ENCODE measurements at places on chromosomes 11 and 22.

GRCh38 chr11:47510209-47510608 lies 42.7 kb downstream of the CELF1 start:
- DNase-seq: peak; percentile 86

- DNase-seq: no peak
Observed at GRCh38 chr11:117092951-117093590, 5.2 kb downstream of the SIK3 start.

GRCh38 chr11:118223570-118223969 lies 1.2 kb downstream of the JAML start:
- DNase-seq: no peak

- no peak for DNase-seq
Observed at GRCh38 chr22:36235585-36235984, 3.7 kb downstream of the APOL2 start.

DNA sequence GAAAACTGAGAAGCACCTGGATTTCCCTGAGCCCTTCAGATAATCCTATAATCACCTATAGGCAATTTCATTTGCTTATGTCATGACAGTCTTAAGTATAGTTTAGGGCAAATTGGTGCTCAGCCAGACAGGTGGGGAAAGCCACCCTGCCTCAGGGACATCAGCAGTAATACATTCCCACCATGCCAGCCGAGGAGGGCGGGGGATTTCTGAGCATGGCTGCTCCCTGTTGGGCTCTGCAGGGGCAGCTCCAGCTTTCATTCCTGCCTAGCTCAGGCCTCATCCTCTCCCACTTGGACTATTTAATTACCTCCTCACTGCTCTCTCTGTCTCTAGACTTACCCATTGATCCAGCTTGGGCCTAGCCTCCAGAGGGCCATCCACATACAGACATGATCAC lies 9.0 kb upstream of the DRD2 start:
- DNase-seq: no peak

- no peak for DNase-seq
Observed at GRCh38 chr22:29313576-29314466, 1.7 kb downstream of the RASL10A start.

- no peak for DNase-seq
Observed at GRCh38 chr11:22084056-22084455, 108.8 kb upstream of the ANO5 start.

- DNase-seq: no peak
Observed at GRCh38 chr11:106167085-106167484, 89.6 kb downstream of the AASDHPPT start.

DNA sequence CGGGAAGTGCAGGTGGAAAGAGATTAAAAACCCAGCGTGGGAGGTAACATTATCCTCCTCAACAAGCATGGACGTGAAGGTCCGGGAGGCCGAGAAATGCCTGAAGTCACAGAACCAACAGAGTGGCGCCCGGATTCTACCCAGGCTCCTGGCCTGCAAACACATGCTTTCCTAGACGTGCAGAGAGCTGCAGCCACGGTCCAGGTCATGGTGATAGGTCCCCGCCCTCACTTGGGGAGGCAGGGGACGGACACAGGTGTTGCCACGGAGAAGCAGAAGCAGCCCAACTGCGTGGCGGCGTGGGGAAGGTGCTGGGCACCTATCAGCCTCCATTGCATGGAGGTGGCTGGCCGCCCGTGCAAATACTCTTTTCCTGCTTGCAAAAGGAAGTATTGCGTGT lies 148.8 kb downstream of the MPPED1 start:
- DNase-seq: no peak

- DNase-seq: no peak
Observed at GRCh38 chr11:118334745-118335144, 7.8 kb downstream of the CD3D start.

GRCh38 chr11:78343303-78343702 lies 74.3 kb downstream of the GAB2 start:
- DNase-seq: no peak

DNA sequence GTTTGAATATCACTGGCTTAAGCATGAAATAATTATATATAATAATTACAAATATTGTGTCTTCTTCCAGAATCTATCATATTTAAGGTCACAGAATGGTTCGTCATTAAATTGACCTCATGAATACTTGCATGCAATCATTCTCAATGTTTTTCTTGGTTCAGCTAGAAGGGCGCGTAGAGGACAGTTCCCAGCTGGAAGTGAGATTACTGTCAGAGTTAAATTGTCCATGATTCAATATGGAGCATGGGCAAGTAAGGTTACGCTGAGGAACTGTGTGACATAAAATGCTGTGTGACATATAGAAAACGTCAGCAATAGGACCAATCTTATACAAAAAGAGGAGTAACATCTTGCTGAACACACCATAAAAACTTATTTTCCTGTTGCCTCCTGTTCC lies 2423.5 kb upstream of the RAG2 start:
- DNase-seq: no peak

- DNase-seq: no peak
Observed at GRCh38 chr11:123382555-123383074, 47.5 kb upstream of the GRAMD1B start.
